Stimulated activated CD4-positive, alpha-beta T cell treated with anti-CD3 and anti-CD28 coated beads, Interleukin-4, amount 100 ng/mL, for 24 hours (primary cell): ENCODE measurements at places on chromosomes 6 and 20.
A peak's percentile ranks its signal among the peaks of the same experiment; 100 is the strongest.

GRCh38 chr6:156809446-156810178 lies 32.4 kb downstream of the ARID1B start:
- DNase-seq = no peak

GRCh38 chr6:26420688-26421171 lies 18.7 kb downstream of the BTN3A1 start:
- DNase-seq = peak; percentile 23

GRCh38 chr6:13461307-13461706 lies 26.1 kb downstream of the GFOD1 start:
- no peak for DNase-seq

GRCh38 chr6:47680051-47680450 lies 18.3 kb upstream of the ADGRF4 start:
- DNase-seq = no peak

DNA sequence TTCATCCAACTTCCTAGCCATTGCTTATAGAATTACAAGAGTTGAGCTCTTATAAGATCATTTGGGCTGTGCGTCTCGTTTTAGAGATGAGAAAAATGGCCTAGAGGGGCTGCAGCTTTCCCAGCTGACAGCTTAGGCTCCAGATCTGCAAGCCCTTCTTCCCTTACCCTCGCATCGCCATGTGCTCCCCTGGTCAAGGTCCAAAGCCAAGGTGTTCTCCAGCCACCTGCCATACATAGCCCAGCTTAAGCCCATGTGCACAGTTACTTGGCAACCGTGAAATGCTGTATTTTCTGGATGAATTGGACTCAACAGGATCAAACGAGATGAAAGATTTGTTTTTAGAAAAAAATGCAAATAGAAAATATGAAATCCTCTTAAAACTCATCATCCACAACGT lies 7.9 kb downstream of the MAP3K4 start:
- no peak for DNase-seq

DNA sequence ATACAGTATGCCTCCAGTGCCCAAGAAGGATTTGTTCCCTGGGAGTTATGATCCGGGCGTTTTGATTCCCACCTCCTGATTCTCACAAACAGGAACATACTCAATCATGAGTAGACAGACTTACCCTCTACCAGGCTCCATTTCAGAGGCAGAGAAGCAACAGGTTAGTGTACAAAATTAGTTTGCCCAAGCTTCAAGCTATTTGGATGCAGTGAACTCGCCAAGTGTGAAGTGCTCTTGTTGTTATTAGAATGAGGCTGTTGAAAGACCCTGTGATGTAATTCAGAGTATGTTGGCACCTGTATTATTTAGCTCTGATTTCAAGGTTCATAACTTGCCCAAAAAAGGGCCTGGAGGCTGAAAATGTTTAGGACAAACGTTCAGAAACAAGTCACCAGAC lies 247.0 kb downstream of the PHACTR1 start:
- DNase-seq = no peak

GRCh38 chr6:72724545-72724944 lies 102.7 kb downstream of the KCNQ5 start:
- no peak for DNase-seq

DNA sequence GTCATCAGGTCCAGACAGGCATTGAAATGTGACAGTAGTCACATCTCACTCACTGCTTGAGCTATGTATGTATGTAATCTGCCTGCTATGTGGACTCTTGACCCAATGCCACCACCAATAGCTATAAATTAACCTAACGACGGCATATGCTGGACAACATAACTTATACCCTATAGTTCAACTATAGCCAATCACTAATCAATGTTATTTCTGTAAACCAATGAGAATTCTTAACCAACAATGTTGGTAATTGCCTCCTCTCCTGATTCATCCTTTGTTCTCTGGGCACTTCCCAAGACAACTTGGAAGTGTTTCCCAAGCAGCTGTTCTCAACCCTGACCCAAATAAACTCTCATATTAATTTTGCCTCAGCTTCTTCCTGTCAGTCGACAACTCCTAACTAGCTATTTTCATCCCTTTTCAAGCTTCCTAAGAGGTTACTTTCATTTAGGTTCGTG lies 24.1 kb upstream of the SERPINB1 start:
- no peak for DNase-seq

- DNase-seq = no peak
Measured at GRCh38 chr6:128586095-128586494, 65.7 kb upstream of the PTPRK start.

GRCh38 chr20:1062334-1063010 lies 55.9 kb upstream of the PSMF1 start:
- DNase-seq = no peak

DNA sequence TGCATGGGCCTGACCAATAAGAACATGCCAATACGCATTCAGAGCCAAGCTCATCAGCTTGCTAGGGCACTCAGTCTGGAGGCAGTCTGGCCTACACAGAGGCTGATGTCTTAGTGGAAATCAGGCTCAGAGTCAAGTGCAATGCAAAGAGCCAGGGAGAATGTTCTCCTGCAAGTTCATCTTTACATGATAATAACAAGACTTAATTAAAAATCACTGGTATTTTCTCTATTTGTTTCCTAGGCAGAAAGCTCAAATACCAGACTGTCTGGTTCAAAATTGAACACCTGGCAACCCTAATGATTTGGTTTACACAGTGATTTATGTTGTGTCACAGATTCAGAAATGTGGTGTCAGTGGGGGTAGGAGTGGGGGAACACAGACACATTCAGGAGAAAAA lies 689.3 kb upstream of the FLRT3 start:
- DNase-seq = no peak

GRCh38 chr20:19886661-19887288 lies 128.7 kb downstream of the RIN2 start:
- DNase-seq = no peak

GRCh38 chr6:27426045-27426620 lies 37.6 kb downstream of the ZNF391 start:
- DNase-seq = no peak

GRCh38 chr20:4297127-4297826 lies 281.9 kb upstream of the RNF24 start:
- no peak for DNase-seq

DNA sequence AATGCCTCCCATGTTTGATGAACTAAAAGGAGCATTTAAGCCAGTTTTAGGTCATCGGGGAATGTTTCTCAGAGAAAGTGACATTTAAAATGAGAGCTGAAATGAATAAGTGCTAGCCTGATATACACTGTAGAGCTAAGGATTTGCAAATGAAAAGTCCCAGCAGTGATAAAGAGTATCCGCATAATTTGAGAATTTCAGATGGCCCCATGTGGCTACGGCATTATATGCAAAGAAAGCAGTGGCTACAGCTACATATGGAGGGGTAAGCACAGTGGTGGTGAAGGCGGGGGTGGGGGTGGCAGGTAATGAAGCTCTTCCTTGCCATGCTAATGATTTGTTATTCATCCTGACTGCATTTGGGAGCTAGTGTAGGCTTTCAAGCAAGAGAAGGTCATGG lies 371.3 kb downstream of the ARHGAP18 start:
- no peak for DNase-seq
